ENCODE measurements at places on chromosomes 7 and 10.

DNA sequence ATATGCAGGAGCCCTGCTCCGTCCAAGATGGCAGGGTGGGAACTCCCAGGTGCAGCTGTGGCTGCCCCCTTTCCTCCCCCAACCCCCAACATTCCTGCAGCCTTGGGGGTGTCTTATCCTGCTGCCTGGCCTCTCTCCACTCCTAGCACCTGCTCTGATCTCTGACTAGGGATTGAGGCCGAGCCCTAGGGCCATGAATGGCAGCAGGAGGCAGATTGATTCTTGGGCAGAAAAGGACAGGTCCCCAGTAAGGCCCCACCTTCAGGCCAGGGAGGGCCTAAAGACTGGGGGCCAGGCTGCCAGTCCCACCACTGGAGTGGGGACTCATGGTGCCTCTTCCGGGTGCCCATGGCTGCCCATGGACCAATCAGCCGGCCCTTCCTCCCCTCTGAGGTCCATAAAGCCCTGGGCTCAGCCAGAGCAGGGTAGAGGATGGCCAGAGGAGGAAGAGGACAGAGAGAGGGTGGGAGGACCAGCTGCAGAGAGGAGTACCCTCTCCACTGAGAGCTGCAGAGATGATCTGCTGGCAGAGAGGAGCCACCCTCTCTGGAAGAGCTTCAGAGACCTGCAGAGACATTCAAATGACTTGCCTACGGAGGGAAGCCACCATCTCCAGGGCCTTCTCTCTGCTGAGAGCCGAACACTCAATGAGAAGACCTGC lies 8.3 kb upstream of the COA1 start:
- DNase-seq: no peak

GRCh38 chr7:101671371-101672356 lies 42.6 kb upstream of the MYL10 start:
- DNase-seq: no peak

DNA sequence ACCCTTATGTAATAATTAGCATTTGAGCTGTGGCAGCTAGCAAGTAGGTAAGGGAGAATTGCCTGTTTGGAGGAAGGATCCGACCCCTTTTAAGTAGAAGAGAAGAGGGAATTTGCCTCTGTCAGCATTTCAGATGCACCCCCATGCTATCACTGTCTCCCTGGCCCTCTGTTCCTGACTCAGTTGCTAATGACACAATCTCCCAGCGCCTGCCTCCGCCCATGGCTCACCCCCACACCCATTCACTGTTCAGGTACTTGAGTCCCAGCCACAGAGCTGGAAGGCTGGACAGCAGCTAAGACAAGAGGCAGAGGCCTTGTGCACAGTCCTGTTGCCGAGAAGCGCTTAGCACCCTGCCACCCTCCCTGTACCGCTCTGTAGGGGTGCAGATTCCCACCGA lies 512.3 kb upstream of the GALNT17 start:
- DNase-seq: no peak

DNA sequence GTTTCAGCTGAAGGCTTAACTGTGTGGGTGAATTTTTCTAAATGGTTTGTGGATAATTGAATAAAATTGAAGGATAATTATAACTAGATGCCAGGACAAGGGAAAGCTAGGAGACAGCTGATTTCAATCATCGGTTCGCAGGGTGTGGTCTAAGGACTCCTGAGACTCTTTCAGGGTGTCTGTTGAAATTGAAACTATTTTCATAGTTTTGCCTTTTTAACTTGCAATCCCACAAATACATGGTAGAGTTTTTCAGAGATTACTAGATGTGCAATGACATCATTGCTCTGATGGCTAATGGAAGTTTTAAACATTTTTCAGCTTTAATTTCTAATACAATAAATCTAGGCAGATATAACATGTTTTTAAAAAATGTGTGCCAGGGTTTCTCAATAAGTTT lies 18.5 kb downstream of the TRUB1 start:
- DNase-seq: no peak

DNA sequence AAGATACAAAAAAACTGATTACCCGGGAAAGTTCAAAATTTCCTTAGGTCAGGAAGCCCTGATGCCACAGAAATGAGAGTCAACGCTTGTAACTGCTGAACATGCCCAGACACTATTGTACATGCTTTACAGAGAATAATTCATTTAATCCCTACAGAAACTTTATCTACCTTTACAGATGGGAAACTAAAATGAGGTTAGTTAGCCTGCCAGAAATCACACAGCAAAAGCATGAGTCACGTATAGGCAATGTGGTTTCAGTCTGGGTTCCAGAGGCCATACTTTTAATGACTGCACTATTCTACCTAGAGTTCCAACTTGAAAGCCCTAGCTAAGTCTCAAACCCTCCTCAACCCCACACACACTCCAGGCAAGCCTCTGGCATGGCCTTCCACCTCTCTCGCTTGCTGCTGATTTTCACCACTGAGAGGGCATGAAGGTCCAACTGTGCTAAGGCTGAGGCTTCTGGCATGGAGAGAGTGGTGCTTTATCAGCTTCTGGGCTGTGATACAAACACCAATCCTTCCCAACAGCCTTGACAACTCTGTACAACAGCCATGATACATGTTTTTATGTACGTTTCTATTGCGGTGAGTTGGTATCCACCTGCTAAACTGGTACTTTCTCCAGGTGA lies 1011.2 kb upstream of the GHITM start:
- no peak for DNase-seq

- no peak for DNase-seq
Observed at GRCh38 chr7:30201161-30201666, 66.4 kb downstream of the MTURN start.

GRCh38 chr10:132746801-132747625 lies 38.9 kb downstream of the NKX6-2 start:
- DNase-seq: no peak

DNA sequence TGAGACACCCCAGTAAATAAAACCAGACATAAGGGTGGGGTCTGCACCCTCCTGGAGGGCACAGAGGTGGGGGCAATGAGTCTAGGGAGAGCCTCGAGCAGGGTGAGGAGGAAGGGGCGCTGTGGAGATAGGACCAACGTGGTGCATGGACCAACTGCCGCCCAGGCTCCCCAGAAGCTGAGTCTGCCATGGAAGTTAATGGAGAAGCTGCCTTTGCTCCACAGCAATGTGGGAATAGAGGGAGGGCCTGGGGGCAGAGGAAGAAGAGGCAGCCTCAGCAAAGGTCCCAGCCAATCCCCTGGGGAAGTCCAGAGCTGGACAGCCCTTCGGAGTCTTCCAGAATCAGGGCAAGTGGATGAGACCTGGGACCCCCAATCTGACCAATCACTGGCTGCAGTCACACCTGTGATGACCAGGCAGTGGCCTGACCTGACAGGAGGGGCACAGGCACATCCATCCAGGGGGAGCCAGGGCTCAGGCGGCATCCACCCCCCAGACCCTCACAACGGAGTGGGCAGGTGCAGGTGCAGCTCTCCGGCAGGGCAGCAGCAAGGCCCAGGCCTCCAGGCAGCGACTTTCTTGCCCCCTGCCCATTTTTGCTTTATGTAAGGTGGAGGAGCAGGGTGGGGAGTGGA lies 242.2 kb upstream of the PPP2R2D start:
- no peak for DNase-seq

DNA sequence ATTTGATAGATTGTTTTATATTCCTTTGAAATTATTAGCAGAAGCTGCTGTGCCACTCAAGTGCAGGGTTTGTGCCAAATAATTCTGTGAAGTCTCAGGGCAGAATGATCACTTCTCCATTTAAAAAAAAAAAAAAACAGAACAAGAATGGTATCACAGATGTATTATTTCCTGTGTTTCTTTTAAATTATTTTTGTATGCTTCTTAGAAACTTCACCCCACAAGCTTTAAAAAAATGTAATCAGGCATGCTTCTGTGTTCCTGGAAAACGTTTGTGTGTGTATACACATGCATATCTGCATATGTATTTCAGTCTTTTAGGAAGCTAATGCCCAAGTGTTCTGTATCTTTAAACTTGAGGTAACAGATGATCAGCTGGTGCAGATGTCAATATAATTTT lies 6.3 kb upstream of the CD36 start:
- DNase-seq: no peak
